ENCODE measurements at places on chromosomes 6 and 20.

DNA sequence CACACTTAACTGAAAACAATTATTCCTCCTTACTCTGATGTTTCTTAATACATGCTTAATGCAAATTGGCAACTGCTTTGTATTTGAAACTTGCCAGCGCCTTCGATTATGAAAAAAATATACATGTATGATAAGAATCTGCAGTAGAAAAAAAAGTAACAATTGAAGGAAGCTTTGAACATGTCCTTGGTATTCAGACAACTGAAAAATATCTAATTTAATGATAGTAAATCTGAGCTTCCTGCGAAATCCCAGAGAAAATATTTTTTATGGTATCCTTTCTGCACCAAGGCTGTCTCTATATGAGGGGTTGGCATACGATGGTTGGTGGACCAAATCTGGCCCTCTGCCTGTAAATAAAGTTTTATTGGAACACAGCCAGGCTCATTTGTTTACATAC is 186.2 kb downstream of the HDGFL1 start:
- DNase-seq: no peak

DNA sequence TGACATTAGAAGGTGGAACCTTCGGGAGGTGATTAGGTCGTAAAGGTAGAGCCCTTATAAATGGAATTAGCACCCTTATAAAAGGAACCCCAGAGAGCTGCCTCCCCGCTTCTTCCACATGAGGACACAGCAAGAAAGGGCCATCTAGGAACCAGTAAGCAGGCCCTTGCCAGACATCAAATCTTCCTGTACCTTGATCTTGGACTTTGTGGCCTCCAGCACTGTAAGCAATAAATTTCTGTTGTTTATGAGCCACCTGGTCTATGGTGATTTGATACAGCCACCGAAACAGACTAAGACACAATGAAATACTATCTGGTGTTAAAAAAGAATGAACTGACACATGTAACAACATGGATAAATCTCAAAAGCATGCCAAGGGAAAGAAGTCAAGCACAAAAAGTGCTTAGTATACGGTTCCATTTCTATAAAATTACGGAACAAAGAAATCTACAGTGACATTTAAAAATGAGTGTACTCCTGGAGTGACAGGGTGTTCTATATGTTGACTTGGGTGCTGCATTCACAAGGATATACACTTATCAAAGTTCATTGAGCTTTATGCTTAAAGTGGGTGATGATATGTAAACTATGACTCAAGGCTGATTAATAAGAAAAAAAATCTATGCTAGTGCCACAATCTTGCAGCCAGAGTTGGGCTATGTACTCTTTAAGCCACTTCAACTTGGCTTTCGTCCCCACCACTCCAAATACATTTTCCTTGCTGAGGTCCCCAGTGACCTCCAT is 18.4 kb downstream of the SERPINB1 start:
- no peak for DNase-seq

GRCh38 chr20:48813446-48813747 is 14.4 kb downstream of the PREX1 start:
- DNase-seq: no peak

DNA sequence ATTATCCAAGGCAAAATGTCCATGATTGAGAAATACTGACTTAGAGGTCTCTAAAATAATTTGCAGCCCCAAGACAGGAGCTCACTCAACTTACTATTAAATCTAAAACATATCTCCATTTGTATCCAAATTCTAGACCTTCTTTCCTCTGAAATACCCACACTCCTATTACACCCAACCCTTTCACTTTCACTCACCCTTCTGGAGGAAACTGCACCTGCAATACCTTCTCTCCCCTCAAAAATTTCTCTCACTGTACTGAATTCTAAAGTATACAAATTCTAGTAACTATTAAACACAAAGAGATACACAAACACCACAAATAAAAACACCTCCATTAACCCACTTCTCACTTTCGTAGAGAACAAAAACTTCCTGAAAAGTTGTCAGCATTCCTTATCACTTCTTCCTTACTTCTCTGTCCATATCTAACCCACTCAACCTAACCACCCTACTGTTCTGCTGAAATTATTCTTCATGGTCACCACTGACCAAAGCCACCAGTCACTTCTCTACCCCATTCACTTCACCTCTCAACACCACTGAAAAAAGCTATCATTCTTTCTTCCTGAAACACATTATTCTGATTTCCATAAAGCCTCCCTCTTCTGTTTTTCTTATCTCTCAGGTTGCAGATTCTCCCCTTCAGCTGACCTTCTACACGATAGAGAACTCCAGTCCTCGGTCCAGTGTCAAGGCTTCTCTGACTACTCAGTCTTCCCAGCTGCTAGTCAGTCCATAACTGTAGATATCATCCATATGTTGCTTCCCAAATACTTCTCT is 12.0 kb downstream of the LMBRD1 start:
- no peak for DNase-seq

- no peak for DNase-seq
These were observed 6.7 kb downstream of the SFT2D1 start for GRCh38 chr6:166335378-166336302.

- no peak for DNase-seq
These were observed 49.9 kb upstream of the COL21A1 start for GRCh38 chr6:56297022-56297989.

GRCh38 chr6:138817799-138818198 is 21.9 kb downstream of the ECT2L start:
- DNase-seq: no peak

- DNase-seq: no peak
These were observed 40.5 kb downstream of the FAM83B start for GRCh38 chr6:54886932-54887584.

DNA sequence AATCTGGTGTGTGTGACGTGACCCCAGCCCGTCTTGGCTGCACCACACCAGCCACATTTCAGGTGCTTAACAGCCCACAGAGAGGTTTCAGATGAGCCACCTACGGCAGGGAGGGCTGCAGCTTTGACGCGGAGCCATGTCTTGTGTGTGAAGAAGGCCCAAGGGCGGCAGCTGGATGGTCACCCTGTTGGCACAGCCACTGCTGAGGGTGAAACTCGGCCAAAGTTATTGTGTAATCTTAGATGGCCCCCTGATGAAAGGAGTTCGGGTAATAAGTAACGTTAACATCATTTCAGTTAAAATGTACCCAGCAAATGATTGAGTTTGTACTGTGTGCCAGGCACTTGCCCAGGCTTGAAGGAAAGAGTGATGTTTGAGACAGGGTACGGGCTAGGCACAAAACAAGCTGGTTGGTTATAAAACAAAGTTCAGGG is 97.2 kb downstream of the SSR1 start:
- no peak for DNase-seq

DNA sequence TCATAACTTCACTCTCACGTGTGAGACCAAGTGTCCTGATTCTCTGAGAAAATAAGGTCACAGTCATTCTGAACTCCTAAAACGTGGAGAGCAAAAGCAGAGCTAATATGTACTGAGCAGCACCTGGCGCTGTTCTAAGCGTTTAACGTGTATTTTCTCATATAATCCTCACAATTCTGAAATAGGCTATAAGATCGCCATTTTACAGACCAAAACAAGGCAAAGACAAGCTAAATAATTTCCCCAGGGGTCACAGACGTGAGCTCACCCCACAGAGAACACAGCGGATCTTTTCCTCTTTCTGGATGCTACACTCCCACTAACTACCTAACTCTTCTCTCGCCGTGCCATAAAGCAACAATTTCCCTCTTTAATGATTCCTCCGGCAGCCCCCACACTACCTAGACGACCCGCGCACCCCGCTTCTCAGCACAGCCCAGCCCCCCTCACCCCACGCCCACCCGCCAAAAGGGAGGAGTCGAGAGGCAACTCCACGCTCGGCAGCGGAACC is 636 bp downstream of the SUPT3H start:
- no peak for DNase-seq

- no peak for DNase-seq
These were observed 9.4 kb upstream of the GATA5 start for GRCh38 chr20:62485062-62485700.

DNA sequence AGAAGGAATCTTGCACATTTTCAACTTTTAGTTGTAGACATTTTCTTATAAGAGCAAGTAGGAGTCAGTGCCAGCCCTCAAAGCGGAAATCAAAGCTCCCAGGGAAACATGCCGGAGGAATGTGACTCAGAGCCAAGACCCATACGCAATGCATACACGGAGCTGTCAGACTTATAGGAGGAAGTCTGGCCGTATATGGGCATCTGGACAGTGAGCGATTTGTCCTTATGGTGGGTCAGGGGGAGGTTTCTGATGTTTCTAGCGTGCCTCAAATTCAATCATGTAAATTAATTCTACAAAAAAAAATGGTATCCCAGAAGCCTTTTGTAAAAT is 3.6 kb upstream of the CCN2 start:
- no peak for DNase-seq

DNA sequence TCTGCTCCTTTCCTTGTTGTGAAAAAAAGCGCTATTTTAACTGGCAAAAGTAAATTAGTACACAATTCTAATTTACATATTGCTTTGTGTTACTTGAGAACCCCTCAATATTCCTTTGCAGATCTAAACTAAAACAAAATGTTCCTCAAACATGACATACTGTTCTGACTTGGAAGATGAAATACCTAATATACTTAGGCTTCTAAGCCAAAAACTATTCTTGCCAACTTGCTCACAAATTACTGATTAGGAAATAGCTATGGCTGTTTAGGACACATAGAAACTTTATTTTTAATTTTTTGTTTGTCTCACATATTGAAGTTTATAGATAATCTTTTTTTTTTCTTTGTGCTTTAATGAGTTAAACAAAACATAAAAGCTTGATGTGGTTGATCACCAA is 542.2 kb downstream of the GRIK2 start:
- DNase-seq: no peak

DNA sequence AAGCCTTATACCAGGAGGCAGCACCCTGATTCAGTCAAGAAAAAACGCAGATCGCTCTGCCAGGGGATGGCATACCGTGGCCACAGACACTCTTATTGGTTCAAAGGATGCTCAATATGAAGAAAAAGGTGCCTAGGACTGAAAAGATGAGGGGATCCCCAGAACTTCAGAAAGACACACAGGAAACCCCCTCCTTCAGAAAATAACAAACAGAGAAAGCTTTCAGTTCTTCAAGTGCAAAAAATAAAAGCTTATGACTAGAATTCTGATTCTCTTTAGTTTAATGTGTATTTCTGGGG is 17.7 kb upstream of the MYB start:
- DNase-seq: peak; percentile 35

DNA sequence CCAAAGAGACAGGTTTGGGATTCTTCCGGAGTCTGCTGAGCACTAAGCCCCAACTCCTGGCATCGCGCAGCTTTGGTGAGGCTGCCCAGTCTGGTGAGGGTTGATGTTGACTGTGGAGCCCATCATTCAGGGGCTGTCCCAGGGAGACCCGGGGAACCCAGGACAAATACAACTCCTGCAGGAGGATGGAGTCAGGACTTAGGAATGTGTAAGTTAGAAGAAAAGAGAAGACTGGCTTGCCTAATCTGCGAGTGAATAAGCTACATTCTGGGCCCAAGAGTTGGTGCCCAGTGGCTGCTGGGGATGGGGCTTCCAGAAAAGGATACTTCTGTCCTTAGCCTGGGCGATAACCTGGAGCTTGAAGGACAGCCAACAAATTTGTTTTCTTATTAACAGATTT is 47.9 kb downstream of the STK35 start:
- no peak for DNase-seq

DNA sequence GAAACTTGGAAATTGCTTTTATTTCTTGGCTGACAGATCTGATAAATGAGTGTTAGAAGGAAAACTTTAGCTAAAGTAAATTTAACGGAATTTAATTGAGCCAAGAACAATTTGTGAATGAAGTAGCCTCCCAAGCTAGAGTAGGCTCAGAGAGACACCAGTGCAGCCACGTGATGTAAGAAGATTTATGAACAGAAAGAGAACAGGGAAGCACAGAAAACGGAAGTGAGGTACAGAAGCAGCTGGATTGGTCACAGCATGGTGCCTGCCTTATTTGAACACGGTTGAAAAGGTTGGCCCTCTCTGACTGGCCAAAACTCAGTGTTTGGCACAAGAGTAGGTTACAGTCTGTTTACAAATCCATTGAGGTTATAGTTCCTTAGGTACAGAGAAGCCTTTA is 29.5 kb upstream of the IFNGR1 start:
- DNase-seq: no peak

DNA sequence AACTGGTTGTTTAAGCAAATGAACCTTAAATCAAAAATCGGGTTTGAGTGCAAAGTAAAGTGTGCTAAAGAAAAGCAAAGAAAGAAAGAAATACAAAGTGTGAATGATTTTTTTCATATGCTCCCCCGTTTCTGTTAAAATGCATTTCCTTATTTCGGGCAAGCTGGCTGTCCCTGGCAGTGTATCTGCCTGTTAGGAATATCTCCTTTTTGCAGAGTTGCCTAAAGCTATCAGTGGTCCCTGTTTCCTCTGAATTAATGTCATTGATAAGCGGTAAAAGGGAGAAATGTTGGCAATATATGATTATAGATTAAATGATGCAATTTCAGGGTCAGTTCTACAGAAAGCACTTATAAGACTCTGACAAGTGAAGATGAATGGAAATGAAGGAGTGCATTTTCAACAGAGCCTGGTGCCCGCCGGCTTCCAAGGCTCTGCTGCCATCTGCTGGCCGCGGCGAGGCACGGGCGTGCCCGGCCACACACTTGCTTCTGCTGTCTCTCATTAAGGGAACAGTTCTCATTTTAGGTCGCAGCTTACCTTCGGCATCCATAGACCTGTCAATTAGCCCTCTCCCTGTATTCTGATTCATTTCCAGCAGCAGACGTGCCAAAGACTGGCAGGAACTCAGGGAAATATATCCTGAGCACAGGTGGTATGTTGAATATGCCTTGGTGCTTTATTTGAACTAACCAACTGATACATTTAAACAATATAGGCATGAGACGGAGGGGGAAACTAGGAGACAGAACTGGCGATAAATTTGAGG is 381.9 kb downstream of the C6orf118 start:
- peak; percentile 10 for DNase-seq

GRCh38 chr6:126308362-126308761 is 31.6 kb upstream of the CENPW start:
- DNase-seq: no peak

GRCh38 chr6:158816329-158816728 is 2.8 kb downstream of the EZR start:
- no peak for DNase-seq

DNA sequence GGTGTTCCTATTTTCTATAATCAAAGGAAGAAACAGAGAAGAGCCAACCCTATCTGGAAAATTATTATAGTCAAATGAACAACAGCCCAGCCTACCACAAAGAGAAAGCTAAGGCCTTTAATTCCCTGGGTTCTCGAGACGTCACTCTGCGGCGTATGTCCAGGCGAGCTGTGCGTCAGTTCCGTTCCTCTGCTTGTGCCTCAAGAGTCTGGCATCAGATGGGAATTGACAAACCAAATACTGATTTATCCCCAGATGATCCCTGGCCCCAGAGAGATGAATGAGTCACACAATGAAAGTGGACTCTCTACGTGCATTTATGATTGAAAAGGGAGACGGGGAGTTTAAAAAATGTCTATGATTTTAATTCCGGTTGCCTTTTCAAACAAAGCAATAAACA is 151.6 kb upstream of the PDE10A start:
- no peak for DNase-seq

GRCh38 chr20:54283253-54283652 is 75.4 kb downstream of the PFDN4 start:
- no peak for DNase-seq

Data from effector CD8-positive, alpha-beta T cell (primary cell).